ENCODE measurements at places on chromosomes 3 and 15. TPM values are rescaled to one million over a fixed set of nuclear protein-coding genes. Genes with fewer than 3 reads are reported as not detected.
A peak's percentile ranks its signal among the peaks of the same experiment; 100 is the strongest.

GRCh38 chr3:52456169-52456799, 880 bp downstream of the NISCH start:
- DNase-seq, result peak; percentile 78

DNA sequence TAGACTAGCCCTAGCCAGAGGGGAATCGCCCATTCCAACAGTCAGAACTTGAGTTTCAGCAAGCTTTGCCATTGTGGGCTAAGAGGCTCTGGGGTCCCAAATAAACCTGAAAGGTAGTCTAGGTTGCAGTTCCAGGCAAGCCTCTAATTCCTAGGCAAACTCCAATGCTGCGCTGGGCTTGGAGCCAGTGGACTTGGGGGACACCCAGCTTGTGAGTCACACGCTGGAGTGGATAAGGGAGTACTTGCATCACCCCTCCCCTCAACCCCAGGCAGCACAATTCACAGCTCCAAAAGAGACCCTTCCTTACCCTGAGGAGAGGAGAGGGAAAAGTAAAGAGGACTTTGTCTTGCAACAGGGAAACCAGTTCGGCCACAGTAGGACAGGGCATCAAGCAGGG, 105.2 kb upstream of the DPPA4 start:
- no peak for DNase-seq

- DNase-seq, result no peak
These were observed 135.2 kb downstream of the TP63 start for GRCh38 chr3:189766416-189766815.

GRCh38 chr3:71035314-71035713, 548.2 kb downstream of the FOXP1 start:
- no peak for DNase-seq

- no peak for DNase-seq
These were observed 4.0 kb downstream of the DIPK2A start for GRCh38 chr3:143975554-143976152.

GRCh38 chr3:4043867-4044575, 244.8 kb downstream of the LRRN1 start:
- DNase-seq, result no peak

DNA sequence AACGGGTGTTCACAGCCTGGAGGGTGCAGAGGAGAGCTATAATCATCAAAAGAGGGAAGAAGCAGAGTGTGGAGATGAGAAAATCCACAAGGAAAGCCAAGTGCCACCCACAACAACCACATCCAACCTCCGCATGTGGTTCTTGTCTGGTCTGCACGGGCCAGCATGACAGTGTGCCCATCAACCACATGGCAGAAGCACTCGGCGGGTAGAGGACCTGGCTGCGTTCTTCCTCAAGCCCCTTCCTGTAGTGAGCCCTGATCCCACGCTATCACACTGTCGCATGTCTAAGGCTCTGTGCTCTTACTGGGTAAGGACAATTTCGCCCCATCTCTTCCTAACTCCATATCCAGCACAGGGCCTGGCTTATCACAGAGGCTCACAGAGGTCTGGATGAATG, 41.9 kb downstream of the PTPN23 start:
- peak; percentile 47 for DNase-seq

DNA sequence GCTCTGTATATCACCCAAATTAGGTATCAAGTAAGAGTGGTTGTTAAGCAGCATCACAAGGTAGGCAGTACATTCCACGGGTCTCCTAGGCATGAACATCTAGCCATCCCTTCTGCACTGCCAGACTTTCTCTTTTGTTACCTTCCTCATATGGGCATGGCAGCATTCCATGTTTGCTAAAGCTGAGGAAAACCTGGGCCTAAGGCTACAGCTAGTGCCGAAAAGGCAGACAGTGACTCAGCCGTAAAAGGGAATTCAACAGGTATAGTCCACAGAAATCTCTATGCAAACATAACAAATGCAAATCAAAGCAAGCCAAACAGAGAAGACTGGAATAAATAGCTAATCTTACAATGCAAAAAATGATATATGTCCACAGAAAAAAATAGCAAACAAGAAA, 645.4 kb downstream of the ZBBX start:
- DNase-seq, result no peak

DNA sequence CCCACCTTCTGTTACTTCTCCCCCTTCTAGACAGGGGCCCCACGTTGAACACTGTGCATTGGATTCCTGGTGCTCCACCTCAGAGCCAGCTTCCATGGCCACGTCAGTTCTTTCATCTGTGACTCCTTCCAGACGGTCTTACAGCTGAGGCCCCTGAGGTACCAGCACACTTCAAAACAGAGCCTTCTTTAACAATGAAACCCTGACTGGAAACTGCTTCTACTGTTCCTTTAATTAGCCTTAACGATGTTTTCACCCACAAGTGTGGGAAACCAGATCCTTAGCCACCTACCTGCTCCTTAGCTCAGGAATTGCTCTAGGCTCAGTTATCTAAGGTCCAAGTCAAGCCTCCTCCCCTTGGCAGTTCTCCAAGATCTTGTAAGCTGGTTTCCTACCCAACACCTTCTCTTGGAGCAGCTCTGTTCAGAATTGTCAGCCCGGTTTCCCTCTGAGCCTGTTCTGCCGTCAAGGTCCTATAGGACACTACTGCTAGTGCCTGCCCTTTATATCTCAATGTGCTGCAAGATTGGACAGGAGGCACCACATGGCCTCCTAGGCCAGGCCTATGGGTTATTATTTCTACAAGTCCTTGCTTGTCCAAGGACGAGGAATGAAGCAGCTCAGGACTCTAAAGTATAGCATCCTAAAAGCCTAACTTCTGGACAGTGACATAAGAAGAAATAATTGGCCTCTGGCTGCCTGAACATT, 80.7 kb downstream of the FMN1 start:
- no peak for DNase-seq

DNA sequence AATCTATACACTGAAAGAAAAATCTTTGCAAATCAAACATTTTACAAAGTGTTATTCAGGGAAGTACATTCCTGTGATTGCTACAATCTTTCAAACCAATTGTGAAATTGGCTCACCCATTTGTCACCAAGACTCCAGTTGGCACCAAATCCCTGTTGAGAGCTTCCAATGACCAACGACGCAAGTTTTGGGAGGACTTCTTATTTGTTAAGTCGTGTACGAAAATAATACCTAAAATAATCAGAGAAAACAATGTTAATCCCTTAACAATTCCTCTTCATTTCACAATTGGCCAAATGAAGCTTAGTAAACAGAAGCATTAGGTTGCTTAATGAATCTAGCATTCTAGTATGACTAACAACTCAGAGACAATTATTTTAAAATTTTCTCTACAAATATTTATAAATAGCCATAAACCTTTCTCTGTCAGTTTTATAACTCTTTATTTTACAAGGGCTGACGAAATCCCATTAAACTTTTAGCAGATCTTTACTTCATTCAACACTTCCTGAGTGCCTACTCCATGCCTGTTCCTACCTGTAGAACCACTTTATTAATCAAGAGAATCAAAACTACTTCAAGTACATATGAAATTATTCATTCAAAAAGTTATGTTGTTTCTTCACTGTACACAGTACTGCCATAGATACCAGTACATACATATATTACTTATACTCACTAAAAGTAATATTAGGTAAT, 24.0 kb upstream of the HGD start:
- DNase-seq, result no peak

GRCh38 chr3:73746623-73747022, 121.9 kb upstream of the PDZRN3 start:
- DNase-seq, result no peak

DNA sequence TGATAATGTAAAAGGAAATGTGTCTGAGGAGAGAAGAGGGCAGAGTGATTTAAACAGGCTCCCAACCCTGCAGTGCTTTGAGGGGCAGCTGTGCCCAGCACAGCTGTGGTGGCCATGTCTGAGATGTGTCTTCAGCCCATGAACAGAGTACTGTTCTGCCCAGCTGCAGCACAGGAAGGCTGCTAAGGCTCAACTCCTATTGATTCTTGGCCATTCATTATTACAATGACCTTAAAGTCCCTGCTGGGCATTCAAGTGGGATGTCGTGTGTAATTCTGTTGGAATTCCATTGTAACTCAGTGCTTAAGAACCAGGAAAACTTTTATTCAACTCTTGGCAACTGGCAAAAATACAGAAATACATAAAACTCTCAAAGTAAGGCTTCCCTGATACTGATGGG, 229.3 kb downstream of the MCTP2 start:
- DNase-seq, result no peak

Gene AGBL1
- not detected for polyA plus RNA-seq

Gene C2CD4B
- 0.33 TPM for polyA plus RNA-seq

Gene FAM81A
- polyA plus RNA-seq, result 3.0 TPM

Gene PLCB2
- 168 TPM for polyA plus RNA-seq

Gene TGM5
- polyA plus RNA-seq, result not detected

Gene ACVR2B
- polyA plus RNA-seq, result 0.33 TPM

Gene XCR1
- polyA plus RNA-seq, result 0.17 TPM

Gene RASA2
- polyA plus RNA-seq, result 10.8 TPM

Gene LTK
- 5.3 TPM for polyA plus RNA-seq
